ENCODE measurements at places on chromosomes 11 and 22.

GRCh38 chr11:62909107-62909894 is 11.9 kb downstream of the CHRM1 start:
- DNase-seq = peak; percentile 48

- no peak for DNase-seq
Measured at GRCh38 chr22:22387386-22387736, 121.2 kb downstream of the ZNF280B start.

DNA sequence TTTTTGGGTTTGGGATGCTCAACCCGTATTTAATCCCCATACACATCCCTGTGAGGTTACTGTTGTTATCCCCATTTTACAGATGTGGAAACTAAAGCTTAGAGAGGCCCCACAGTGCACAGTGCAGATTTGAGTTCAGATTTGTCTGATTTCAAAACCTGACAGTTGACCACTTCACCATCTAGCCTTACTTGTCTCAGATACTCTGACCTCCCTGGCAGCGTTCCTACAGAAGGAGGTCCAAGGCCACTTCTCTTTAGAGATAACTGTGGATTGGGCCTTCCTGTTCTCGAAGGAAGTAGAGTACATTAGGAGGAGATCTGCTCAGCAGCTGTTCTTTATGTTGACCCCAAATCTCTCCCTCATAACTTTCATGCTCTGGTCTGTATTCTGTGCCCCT is 46.7 kb upstream of the CTTN start:
- no peak for DNase-seq

GRCh38 chr11:69326622-69327219 is 32.8 kb downstream of the MYEOV start:
- DNase-seq = no peak

- no peak for DNase-seq
Measured at GRCh38 chr11:79332017-79332416, 108.8 kb downstream of the TENM4 start.

DNA sequence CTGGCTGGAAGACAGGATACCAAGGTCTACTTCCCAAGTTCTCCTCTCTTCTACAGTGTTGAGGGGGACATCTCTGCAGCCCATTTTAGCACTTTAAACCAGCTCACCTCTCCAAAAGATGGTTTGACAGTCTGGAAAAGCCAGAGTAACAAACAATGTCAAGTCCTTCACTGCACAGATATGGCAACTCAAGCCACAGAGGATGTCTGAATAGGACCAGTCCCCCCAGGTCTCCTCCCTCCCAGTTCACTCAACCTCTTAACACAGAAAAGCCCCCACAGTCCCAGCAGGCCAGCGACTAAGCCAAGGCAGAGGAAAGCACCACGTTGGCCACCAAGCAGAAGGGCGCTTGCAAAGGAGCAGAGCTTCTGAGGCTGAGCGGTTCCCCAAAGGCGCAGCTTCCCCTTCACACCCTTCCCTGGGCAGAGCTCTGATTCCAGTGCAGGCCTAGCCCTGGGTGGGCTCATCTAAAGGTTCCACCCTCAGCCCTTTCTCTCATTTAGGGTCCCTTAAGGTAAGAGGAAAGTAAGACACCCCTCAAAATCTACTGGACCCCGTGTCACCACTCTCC is 62.7 kb downstream of the PAK1 start:
- no peak for DNase-seq

GRCh38 chr11:80155412-80156017 is 714.7 kb upstream of the TENM4 start:
- DNase-seq = no peak

- DNase-seq = no peak
Measured at GRCh38 chr22:45142376-45142775, 21.3 kb upstream of the NUP50 start.

GRCh38 chr11:36240173-36240572 is 49.1 kb downstream of the COMMD9 start:
- no peak for DNase-seq

DNA sequence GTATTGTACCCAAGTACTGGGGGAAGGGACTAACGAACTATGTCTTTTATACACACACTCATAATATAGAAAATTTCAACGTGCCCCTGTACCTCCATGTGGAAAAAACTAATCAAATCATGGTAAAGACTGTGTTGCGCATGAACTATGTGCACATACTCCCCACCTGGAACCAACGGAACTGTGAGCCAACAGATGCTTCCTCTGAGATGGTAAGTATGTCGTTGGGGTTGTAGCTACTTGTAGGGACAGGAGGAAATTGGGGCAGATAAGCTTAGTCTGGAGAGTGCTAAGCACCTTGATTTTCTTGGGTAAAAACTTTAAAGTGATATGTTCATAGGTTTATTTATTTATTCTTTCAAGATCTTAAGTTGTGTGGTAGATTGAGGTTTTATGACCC is 40.1 kb downstream of the GLYAT start:
- no peak for DNase-seq

- no peak for DNase-seq
Measured at GRCh38 chr11:35911013-35911412, 32.8 kb upstream of the LDLRAD3 start.

- no peak for DNase-seq
Measured at GRCh38 chr11:124875401-124875800, 10.2 kb downstream of the ROBO3 start.

- DNase-seq = no peak
Measured at GRCh38 chr11:63719001-63719400, 37.7 kb downstream of the RTN3 start.

- DNase-seq = no peak
Measured at GRCh38 chr11:75223954-75224643, 16.5 kb upstream of the TPBGL start.

DNA sequence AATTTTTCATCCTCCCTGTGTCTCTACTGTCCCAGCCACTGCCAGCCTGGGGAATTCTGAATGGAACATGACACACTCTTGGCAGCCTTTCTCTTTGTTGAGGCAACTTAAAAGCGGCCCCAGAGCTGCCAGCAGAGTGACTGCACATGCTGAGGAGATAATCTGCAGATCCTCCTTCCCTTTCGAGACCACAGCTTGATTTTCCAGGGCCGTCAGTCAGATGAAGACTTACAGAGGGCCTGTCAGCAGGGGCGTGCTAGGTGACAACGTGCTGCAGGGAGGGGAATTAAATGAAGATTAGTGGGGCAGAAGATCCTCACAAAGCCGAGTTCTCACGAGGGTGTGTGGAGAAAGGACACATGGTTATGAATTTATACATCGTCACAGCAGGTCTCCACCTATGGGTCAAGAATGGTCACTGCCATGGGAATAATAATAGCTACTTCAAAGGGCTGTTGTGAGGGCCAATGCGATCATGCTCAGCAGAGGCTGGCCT is 193.5 kb upstream of the PITPNB start:
- no peak for DNase-seq

GRCh38 chr11:32894149-32894827 is 1.7 kb downstream of the QSER1 start:
- DNase-seq = no peak

GRCh38 chr22:48811885-48812284 is 1015.8 kb downstream of the BRD1 start:
- no peak for DNase-seq

DNA sequence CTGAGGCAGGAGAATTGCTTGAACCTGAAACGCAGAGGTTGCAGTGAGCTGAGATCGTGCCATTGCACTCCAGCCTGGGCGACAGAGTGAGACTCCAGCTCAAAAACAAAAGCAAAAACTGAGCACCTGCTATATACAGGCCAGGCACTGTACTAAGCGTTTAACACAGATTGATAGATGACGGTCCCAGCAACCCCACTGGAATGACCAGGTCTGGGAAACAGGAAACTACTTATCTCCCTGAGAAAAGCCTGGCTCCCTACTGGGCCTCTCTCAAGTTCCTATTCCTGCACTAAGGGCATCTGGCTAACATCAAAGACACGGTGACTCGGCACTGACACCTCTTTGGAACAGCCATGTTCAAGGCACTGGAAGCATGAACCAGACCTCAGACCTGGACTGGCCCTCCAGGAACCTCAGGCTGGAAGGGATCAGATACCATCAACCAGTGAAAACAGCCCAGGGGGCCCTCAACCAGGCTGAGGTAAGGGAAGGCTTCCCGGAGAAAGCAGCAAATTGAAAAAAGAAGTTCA is 16.6 kb downstream of the ARAP1 start:
- no peak for DNase-seq

DNA sequence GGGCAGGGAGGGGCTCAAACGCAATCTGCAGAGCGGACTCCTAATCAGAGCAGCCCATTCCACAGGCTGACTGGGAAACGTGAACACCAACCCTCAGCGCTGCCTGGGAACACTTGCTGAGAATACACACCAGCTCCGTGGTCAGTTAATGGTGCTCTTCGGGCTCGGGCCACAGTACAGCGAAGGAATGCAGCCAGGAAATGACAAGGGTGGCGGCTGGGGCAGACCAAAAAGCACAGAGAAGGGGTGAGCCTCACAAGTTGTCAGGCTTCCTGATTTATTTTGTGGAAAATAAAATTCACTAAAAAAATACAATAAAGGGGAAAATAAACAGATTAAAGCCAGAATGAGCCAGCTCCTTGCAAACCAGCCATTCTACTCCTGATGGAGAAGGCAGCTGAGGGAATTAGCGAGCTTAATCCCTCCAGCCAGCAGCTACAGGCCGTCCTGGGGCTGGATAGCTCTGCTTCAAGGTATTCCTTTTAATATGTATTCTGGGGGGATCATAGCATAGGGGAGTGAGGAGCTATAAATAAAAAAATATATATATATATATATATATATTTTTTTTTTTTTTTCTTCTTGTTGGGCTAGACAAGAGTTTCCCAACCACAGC is 165.5 kb upstream of the NTM start:
- no peak for DNase-seq

DNA sequence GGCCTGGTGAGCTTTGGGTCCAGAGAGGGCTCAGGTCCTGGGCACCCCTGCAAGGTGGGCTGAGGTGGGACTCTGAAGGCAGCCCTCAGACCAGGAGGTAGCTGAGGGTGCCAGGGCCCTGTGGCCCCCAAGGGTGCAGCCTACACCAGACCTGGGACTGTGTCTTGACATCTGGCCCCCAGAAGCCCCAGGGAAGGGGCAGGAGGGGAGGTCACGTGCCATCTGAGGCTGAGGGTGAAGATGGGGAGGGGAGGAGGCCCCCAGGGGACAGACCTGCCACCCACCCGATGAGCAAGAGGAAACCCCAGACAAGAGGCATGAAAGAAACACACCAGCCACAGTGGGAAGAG is 520.2 kb downstream of the BRD1 start:
- DNase-seq = no peak

DNA sequence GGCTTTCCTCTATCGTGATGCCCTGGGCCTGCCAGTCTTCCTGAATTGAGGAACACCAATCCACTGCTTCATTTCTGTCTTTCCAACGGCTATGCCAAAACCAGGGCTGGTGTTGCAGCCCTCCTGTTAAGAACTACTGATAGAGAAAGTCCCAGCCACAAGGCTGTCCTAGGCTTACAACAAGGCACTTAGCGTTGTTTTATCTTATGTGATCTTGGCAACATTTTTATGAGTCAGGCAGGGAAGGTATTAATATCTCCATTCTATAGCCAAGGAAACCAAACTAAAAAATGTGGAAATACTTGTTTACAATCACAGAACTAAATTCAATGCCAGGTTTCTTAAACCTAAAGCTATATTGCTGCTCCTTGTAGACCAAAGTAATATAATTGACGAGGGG is 89.9 kb upstream of the AMOTL1 start:
- no peak for DNase-seq

DNA sequence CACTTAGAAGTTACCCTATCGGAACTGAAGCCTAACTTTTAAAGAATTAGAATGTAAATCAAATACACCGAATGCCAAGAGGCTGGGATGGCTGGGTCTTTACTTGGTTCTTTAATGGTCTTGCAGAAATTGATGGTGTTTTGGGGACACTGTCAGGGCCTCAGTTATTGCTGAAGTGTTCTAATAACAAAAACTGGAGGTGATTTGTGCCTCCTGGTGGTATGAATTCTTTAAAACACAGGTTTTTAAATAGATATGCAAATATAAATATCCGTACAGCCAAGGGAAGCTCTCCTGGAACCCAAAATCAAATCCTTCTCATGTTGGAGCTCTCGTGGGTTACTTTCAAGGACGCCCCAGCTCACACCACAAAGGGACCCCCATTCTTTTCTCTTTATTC is 19.3 kb upstream of the TMPRSS5 start:
- DNase-seq = no peak

- no peak for DNase-seq
Measured at GRCh38 chr22:47630741-47631534, 868.5 kb downstream of the TBC1D22A start.

DNA sequence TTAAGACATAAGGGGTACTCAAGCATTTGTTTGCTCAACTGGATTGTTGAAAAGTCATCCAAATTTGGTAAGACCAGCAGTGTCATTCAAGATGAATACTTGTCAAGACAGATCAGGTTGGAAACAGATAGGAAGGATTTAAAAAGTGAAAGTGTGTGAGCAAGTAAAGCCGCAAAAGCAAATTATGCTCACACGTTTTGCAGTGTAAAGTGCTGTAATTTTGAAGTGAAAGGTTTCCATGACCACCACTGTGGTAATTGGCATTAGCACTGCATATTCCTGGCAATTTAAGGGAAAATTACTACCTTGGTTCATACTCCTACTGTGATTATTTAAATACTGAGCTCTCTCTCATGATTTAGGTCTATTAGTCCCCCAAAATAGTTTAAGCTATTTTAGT is 704.1 kb upstream of the CCDC179 start:
- DNase-seq = no peak

- DNase-seq = no peak
Measured at GRCh38 chr11:90284171-90284570, 61.3 kb upstream of the CHORDC1 start.

DNA sequence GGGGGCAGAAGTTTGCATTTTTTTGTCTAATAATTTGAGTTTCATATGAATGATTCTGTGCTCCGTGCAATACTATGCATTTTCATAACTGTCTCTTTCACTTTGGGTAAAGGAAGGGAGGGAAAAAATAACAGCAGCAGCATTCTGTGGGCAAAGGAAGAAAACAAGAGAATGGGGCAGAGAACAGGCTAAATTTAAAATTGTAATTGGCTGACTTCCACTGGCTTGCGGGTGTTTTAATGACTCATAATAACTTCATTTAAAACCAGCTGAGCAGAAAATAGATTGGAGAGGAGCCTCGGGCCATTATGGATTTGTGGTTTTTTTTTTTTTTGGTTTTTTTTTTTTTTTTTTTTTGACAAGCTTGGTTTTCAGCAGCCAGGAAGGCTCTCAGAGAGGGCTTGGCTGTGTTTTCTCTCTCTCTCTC is 107.4 kb downstream of the ZBTB16 start:
- DNase-seq = peak; percentile 27

DNA sequence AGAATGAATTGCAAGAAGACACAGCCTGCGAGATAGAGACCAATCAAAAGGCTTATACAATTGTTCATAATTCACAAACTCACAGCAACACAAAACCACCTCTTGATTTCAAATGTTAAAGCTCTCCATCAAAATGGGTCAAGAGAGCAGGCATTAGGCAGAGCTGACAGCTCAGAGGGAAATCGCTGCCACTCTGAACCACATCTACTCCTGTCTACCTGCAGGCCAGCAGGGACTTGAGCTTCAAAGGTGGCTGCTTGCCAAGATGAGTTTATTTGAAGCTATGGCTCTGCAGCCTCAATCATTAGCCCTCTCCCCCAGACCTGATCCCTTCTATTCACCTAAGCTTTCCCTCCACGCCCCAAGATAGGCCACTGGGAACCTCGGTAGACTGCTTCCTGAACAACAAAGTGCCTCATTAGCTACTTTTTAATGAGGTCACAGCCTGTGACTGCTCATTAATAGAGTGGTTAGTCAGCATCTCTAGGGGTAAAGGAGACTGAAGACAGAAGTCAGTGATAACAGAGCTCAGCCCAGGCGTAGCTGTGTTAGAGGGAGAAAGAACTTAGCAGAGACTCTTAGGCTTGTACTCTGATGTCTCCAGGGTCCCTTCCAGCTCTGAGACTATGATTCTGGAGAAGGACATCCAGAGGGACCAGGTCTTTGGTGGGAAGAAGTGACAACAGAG is 21.2 kb upstream of the OR10A5 start:
- DNase-seq = no peak

All from nucleus accumbens (tissue), 56 donors.